ENCODE measurements at places on chromosomes 11 and 22. TPM values are rescaled to one million over a fixed set of nuclear protein-coding genes. Genes with fewer than 3 reads are reported as not detected.

GPHA2 gene
- total RNA-seq = not detected

IL17REL gene
- not detected for total RNA-seq

GAB4 gene
- total RNA-seq = not detected

APOA4 gene
- total RNA-seq = not detected

NAA40 gene
- 13.7 TPM for total RNA-seq

MS4A6A gene
- total RNA-seq = not detected

LSP1 gene
- total RNA-seq = not detected

SLC1A2 gene
- not detected for total RNA-seq

BDNF gene
- total RNA-seq = 0.39 TPM

MCAM gene
- 5.9 TPM for total RNA-seq

HBD gene
- total RNA-seq = not detected

SPTY2D1 gene
- 13.7 TPM for total RNA-seq

IFITM1 gene
- not detected for total RNA-seq

MAPK8IP2 gene
- 0.54 TPM for total RNA-seq

INPP5J gene
- 0.79 TPM for total RNA-seq

C11orf87 gene
- total RNA-seq = not detected

ENDOD1 gene
- total RNA-seq = 158 TPM

APOBEC3B gene
- 1.2 TPM for total RNA-seq

DGCR6L gene
- 73.3 TPM for total RNA-seq

APOA5 gene
- not detected for total RNA-seq

JAML gene
- not detected for total RNA-seq

APOBEC3H gene
- 1.2 TPM for total RNA-seq

SHANK2 gene
- 5.9 TPM for total RNA-seq

VSIG10L2 gene
- not detected for total RNA-seq

SMC1B gene
- total RNA-seq = under 0.01 TPM

GLYAT gene
- total RNA-seq = not detected

TRIM6 gene
- total RNA-seq = 26.7 TPM

BAIAP2L2 gene
- under 0.01 TPM for total RNA-seq

HBG1 gene
- not detected for total RNA-seq

IFITM10 gene
- total RNA-seq = 0.79 TPM

PLA2G6 gene
- 17.4 TPM for total RNA-seq

HOATZ gene
- total RNA-seq = not detected

OR8D1 gene
- total RNA-seq = not detected

P4HA3 gene
- 1.1 TPM for total RNA-seq

AQP11 gene
- total RNA-seq = 1.1 TPM
